COR-L47 (cell line): ENCODE measurements at places on chromosomes 1 and 21.

GRCh38 chr1:202076050-202076511 is 46.6 kb upstream of the GPR37L1 start:
- no peak for DNase-seq

- DNase-seq = no peak
Measured at GRCh38 chr1:63913533-63913932, 139.7 kb downstream of the ROR1 start.

DNA sequence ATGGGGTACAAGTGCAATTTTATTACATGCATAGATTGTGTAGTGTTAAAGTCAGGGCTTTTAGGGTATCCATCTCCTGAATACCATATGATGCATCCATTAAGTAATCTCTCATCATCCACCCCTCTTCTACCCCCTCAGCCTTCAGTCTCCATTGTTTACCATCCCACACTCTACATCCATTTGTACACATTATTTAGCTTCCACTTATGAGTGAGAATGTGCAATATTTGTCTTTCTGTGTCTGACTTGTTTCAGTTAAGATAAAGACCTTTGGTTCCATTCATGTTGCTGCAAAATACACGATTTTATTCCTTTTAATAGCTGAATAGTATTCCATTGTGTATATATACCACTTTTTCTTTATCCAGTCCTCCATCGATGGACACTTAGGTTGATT is 222.5 kb upstream of the USP24 start:
- no peak for DNase-seq

GRCh38 chr1:225838793-225839192 is 28.9 kb downstream of the EPHX1 start:
- DNase-seq = no peak

- DNase-seq = no peak
Measured at GRCh38 chr1:53736290-53736689, 2.7 kb downstream of the GLIS1 start.

DNA sequence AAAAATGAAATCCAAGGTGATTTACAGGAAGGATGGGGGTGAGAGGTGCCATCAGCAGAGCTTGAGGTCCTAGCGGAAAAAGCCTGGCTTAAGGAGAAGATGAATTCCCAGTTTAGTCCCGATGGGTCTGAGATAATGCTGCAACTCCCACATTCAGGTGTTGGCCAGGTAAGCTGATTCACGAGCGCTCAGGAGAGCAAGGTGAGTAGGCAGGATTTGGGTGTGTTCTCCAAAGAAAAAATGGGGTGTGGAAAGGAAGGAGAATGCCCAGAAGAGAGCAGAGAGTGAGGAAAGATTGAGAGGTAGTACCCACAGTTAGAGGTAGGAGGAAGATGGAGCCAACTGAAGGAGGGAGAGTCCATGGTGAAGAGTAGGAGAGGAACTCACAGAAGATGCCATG is 12.5 kb downstream of the RIMS3 start:
- DNase-seq = no peak

DNA sequence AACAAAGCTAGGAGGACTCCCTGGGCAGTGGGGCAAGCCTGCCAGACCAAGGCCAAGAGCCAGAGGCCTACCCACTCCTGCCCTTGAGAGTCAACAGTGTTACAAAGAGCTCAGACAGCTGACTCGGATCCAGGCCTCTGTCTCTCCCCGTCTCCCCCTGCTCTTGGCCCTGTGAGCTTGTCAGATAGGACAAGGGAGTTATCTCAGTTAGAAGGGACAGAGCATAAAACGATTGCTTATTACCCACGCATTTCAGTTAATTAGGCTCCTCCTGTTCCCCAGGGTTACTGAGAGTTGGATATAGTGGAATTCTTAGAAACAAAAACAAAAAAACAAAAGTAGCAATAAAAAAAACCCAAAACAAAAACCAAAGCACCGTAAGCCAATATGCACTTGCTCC is 1.3 kb downstream of the SLC41A1 start:
- DNase-seq = no peak

DNA sequence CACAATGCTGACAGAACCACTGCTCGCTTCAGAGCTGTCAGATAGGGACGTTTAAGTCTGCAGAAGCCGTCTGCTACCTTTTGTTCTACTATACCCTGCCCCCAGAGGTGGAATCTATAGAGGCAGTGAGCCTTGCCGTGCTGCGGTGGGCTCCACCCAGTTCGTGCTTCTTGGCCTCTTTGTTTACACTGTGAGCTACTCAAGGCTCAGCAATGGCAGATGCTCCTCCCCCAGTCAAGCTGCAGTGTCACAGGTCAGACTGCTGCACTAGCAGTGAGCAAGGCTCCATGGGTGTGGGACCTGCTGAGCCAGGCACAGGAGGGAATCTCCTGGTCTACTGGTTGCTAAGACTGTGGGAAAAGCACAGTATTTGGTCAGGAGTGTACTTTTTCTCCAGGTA is 47.1 kb downstream of the LEPR start:
- peak; percentile 8 for DNase-seq

GRCh38 chr1:180997843-180998504 is 24.7 kb downstream of the STX6 start:
- DNase-seq = no peak

DNA sequence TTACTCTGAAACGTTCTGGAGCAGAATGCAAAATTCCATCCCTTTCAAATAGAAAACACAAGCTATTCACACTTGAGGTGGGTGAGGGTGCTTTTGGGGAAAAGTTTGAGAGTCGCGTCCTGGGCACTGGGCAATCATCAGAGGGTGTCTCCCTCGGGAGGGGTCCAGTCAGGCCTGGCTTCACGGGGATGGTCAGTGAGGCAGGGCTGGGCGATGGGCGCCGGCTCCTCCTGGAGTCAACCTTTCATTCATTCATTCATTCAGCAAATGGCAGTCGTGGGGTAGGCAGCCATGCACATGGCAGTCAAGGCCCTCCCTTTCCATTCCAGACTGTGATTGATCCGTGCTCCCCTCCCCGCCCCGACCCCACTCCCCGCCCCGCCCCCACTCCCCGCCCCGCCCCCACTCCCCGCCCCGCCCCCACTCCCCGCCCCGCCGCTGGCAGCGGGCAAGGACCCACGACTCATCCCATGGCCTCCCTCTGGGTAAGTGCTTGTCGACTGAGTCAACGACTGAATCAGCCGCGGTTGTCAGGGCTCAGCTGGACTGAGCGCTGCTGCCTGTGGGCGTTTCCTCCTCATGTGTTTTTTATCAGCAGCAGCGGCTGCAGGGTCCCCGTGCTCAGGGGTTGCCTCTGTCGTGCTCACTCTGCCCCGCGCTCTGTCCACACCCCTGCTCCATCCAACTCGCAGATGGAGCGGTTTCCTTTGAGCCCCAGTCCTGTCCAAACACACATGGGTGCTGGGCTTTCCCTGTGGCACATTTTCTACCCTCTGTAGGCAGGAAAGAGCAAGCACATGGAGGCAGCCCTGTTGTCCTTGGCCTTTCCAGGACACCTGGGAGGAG is 12.5 kb upstream of the SPSB1 start:
- no peak for DNase-seq

DNA sequence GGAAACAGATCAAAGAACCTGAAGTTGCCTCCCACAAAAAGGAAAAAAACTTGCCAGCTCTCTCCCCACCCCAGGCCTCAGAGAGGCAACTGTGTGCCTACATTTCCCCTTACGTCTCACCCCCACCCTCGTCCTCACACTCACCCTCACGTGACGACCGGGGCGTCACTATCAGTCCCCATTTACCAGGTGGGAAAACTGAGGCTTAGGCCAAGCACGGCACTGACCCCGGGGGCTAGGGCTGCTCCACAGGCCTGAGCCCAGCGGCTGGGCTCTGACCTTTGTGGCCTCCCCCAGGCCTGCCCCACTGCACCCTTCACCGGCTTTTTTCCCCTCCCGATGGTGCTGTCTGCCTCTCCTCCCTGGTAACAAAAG is 51.5 kb upstream of the RUNX3 start:
- DNase-seq = no peak

DNA sequence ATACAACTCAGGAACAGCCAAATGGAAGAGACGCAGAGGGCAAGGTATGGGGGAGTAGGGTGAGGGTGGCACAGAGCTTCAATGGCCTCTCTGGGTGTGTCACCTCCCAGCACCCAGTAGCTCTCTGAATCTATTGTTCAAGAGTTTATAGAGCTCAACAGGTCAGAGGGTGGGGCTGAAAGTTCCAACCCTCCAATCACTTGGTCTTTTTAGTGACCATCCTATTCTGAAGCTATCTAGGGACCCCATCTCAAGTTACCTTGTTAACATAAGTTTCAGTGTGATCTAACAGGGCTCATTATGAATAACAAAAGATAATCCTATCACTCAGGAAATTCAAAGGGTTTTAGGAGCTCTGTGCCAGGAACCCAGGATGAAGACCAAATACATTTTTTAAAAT is 31.2 kb upstream of the ZNF697 start:
- DNase-seq = no peak

GRCh38 chr1:223202376-223203033 is 59.5 kb upstream of the TLR5 start:
- no peak for DNase-seq

- no peak for DNase-seq
Measured at GRCh38 chr1:43538143-43538487, 7.4 kb downstream of the PTPRF start.

DNA sequence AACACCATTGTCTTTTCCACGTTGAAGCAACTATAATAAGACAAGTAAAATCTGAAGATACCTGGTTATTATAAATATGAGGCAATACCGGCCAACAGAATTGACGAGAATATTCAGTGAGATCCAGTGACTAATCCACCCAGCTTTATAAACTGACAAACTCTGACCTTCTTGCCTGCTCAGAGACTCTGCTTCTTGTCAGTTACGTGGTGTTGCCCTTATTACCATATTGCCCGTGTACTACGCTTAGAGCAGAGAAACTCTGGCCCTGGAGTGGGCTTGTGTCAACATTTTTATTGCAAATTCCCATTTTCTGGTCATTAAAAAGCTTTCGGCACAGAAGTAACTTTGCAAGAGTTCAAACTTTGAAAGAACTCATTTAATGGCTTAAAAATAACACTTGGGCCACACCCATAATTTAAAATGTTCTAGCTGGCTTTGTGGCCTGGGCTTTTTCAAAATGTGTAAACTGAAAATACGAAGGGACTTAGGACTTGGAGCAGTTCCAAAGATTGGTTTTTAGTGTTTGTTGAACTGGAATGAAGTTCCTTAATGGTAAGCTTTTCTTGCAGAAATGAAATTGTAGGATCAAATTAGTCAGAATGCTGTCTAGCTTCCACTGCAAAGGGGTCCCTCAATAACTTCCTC is 266.2 kb downstream of the LMO4 start:
- no peak for DNase-seq

DNA sequence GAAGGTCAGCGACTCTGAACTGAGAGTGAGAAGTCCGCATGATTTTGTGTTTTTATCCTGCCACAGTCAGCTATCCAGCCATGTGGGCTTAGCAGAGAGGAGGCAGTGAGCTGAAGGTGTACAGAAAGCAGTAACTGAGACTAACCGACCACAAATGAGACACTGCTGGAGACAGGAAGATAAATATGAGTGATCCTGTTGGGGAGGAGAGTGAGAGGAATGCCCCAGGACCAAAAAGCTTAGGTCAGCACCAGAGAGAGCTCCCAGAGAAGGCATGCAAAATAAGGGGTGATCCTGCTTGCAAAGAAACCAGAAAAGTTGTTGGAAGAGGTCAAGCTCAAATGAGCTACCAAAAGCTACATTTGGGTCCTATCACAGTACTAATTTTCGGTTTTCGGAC is 63.7 kb downstream of the HLCS start:
- no peak for DNase-seq

DNA sequence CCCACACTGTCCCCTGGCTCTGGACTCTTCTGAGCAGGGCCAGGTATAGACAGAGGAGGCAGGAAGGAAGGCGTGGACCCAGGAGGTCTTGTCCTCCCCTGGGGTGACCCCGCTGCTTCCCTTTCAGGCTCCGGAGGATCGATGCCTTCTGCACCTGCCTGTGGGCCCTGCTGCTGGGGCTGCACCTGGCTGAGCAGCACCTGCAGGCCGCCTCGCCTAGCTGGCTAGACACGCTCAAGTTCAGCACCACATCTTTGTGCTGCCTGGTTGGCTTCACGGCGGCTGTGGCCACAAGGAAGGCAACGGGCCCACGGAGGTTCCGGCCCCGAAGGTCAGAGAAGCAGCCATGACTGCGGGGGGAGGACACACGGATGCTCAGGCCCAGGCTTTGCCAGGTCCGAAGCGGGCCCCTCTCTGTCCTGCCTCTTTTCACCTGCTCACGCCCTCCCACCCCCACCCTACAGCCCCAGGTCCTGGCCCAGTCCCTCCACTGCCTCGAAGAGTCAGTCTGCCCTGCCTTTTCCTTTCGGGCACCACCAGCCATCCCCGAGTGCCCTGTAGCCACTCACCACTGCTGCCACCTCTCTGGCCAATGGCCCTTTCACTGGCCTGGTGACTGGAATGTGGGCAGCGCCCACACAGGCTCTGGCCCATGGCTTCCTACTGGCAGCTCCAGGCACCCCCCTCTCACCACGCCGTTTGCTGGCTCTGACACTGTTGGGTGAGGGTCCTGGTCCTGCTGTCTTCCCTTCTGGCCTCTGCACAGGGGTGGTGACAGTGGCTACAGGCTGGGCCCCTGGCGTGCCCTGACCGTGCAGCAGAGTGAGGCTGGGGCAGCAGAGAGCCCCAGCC is 13.5 kb downstream of the TMEM201 start:
- peak; percentile 74 for DNase-seq

DNA sequence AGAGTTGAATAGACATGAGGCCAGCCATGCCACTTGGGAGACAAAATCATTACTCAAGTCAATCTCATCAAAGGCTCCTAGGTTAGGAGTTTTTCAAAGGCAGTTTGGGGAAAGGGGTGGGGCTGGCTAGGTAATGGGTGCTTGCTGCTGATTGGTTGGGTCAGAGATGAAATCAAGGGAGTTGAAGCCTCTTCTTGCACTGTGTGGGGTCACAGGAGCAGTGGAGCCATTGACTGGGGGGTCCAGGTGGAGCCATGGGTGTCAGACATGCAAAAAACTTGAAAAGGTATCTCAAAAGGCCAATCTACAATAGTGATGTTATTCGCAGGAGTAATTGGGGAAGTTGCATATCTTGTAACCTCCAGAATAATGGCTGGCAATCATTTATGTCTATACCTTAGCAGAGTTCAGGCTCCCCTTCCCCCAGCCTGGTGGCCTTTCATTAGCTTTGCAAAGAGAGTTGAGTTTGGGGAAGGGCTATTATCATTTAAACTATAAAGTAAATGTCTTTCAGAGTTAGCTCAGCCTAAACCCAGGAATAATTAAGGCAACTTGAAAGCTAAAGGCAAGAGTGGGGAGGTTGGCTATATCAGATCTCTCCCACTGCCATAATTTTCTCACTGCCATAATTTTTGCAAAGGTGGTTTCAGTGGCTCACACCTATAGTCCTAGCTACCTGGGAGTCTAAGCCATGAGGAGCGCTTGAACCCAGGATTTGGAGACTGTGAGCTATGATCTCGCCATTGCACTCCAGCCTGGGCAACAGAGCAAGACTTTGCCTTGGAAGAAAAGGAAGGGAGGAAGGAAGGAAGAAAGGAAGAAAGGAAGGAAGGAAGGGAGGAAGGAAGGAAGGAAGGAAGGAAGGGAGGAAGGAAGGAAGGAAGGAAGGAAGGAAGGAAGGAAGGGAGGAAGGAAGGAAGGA is 7.8 kb upstream of the PINK1 start:
- DNase-seq = no peak

- no peak for DNase-seq
Measured at GRCh38 chr1:241310451-241310850, 46.6 kb downstream of the RGS7 start.

GRCh38 chr1:13699936-13700520 is at the start of gene PRDM2:
PRDM2 (plus strand) TSS chr1:13700188; CDS start chr1:13715606, 15,418 bp downstream.
- peak; percentile 31 for DNase-seq

- DNase-seq = no peak
Measured at GRCh38 chr1:168447871-168448270, 95.9 kb downstream of the XCL2 start.
